ENCODE measurements at places on chromosomes 4 and X.

GRCh38 chrX:146614663-146615478 is 194.7 kb upstream of the CXorf51B start:
- no peak for DNase-seq

GRCh38 chr4:168511780-168512489 is 15.1 kb downstream of the PALLD start:
- DNase-seq: no peak

- no peak for DNase-seq
Measured at GRCh38 chr4:142582340-142582739, 263.8 kb downstream of the INPP4B start.

DNA sequence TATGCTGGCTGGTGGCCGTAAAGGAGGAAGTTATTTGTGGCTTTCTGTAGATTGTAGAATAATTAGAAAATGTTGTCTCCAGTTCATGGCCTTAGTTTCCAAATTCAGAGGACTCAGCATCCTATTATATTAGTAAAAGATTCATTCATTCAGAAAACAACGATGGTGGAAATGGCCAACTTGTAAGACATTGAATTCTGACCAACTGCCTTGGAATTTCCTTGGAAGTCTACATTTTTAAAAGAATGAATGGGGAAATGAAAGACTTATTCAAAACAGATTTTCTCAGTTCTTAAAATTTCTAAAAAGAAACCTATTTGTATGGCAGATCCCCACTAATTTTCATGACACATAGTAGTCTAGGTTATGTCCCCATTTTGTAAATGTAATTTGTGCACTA is 561.5 kb downstream of the ANKRD50 start:
- no peak for DNase-seq

GRCh38 chr4:48028696-48029095 is 12.1 kb downstream of the NIPAL1 start:
- DNase-seq: no peak

GRCh38 chrX:39752815-39753214 is 344.9 kb downstream of the BCOR start:
- peak; percentile 52 for DNase-seq

- DNase-seq: no peak
Measured at GRCh38 chr4:73754934-73755333, 14.6 kb downstream of the CXCL8 start.

- DNase-seq: no peak
Measured at GRCh38 chr4:54540931-54541330, 116.8 kb upstream of the KIT start.

DNA sequence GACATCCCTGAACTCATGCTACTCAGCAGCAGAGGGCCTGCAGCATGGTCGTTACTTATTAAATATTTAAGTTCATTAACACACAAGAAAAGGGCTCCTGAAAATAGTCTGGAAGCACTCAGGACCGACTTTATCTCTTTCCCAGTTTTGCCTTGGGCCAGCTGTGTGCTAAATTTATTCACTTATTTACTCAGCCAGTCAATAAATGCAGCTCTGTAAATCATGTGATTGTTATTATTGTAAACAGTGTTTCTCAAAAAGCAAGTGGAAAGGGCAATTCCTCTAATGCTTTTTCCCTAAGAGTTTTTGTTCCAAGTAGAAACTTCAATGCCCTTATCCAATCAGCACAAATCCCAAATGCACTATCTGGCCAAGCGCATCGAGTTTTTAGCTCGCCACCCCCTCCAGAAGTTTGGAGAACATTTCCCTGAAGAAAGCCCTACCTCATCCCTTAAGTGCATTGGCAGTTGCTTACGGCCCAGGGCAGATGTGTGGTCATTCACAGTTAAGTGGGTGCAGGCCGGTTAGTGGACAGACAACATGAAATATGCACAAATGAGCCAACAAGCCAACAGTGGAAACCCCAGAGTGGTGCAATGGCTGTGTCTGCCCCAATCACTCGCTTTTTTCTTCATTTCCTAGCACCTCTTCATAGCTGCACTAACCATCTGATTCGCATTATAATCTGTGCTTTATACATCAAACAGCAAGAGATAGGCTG is 125.8 kb downstream of the SMIM20 start:
- DNase-seq: no peak

GRCh38 chrX:65871671-65872311 is 168.1 kb downstream of the VSIG4 start:
- DNase-seq: peak; percentile 18

GRCh38 chr4:86098691-86099090 is 261.2 kb downstream of the MAPK10 start:
- no peak for DNase-seq

DNA sequence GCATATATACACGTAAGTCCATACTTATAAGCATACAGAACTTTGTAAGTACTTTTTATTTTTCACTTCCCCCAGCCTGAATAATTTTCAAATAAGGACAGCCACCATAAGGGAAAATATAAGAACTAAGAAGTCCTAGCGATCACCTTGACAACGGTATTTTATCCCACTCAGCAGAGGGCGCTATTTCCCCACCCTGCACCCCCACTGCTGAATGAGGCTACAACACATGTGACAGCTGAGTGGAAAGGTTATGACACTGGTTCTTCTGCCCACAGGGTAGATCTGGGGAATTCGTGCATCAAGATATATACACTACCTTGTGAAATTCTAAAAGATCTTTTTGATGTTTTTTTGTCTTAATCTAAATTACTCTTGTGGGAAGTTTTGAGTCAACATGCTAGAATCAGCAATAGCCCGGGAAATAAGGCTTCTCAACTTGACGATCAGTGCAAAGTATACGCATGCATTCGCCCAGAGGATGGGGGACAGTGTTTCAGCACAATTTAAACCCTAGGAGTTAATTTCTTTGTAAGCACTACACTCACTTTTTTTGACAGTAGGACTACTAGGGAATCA is 151.5 kb downstream of the CORIN start:
- DNase-seq: peak; percentile 57

GRCh38 chr4:158625544-158625943 is 46.1 kb downstream of the C4orf46 start:
- no peak for DNase-seq

DNA sequence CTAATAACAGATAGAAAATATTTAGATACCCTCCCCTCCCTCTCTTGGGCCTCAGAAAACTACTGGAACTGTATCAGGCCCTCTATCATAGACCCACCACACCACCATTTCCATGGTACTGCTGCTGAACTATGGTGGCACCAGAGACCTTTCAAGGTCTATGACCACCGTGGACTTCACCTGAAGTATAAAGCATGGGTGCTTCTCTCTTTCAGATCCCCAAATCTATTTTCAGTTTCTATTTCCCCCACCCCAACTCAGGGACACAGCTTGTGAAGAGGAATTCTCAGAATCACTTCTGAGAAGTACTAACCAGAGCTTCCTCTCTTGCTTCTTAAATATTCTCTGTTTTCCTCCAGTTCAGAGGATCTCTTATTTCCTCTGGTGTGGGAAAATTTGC is 840.8 kb upstream of the HTR2C start:
- DNase-seq: no peak

- DNase-seq: peak; percentile 34
Measured at GRCh38 chr4:112099701-112100297, 45.5 kb upstream of the FAM241A start.

GRCh38 chr4:162682651-162683050 is 484.0 kb downstream of the NAF1 start:
- no peak for DNase-seq

DNA sequence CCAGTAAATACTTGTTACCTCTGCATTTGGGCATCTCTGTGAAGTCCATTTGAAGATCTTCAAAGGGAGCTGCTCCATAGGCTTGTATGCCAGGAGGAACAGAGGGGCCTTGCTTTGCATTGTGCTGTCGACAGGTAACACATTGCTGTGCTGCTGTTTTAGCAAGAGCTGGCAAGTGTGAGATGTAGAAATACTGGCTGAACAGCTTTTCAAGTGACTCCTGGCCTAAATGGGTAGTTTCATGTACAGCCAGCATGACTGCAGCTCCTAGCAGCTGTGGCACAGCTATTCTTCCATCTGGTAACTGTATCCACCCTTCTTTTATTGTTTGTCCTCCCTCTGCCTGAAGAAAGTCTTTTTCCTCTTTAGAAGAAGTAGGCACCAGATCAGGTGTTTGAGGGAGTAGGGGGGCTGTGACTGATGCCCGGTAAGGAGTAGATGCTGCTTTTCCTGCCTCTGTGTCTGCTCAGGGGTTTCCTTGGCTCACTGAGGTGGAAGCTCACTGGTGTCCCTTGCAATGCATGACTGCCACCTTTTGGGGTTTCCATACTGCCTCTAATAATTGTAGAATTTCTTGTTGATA is 965.3 kb downstream of the CCSER1 start:
- no peak for DNase-seq

DNA sequence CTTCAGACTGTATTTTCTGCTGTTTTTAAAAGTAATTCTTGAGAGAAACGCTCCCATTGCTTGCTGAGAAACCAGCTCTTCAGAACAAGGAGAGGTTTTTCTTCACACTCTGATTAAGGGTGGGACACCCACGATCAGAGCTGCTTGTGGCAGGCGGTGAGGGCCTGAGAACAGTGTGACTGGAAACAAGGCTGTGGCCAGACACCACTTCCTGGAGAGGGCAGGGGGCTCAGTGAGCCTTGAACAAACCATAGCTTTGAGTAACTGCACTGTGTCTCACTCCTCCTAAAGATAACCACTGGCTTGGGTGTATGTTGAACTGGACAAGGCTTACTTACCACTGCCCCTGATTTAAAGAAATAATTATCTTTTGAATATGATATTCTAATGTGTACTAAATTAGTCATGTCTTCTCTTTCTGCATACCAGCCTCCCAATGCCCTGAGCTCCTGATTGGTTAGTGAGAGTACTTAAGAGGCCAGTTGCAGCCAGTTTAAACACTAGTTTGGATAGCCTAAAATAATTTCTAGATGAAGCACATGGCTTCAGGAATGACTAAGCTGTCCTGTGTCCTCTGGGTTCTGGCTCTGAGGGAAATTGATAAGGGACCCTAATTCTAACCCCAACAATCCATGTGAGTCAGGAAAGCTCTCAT is 3.7 kb upstream of the GPR82 start:
- DNase-seq: no peak

DNA sequence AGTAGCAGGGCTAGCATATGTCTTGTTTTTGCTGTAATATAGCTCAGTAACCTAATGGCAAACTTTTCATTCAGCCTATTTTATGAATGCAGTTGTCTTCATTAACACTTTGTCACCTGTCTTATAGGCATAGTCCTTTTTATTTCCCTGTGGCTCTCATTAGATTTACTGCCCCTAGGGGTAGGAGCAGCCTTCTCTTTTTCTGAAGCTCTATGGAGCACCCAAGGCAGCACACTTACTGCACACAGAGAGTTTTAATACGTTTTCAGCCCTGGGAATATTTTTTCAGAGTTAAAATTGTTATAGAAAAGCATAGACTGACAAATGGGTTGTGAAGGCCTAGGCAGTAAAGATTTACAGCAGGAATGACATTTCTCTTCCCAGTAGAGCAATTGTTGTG is 406.8 kb downstream of the TMA16 start:
- no peak for DNase-seq

- DNase-seq: no peak
Measured at GRCh38 chrX:110180176-110180927, 137.5 kb downstream of the AMMECR1 start.

- DNase-seq: no peak
Measured at GRCh38 chr4:21113496-21114223, 413.4 kb downstream of the PACRGL start.

DNA sequence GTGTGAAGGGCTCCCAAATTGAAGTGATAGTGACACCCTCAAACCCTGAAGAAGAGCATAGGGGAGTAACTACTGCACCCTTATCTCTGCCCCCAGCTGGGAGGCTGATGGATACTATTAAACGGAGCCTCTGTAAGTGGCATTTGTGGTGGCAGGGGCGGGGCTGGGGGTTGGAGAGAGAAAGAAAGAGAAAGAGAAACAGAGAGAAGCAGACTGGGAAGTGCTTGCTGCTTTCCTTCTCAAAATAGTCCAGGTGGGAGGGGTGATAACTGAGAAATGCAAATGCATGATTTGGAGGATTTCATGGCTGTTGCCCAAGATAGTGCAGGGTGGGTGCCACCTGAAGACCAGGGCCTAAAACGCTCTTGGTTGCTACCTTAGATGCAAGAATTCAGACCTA is 253.5 kb upstream of the GATB start:
- DNase-seq: no peak

DNA sequence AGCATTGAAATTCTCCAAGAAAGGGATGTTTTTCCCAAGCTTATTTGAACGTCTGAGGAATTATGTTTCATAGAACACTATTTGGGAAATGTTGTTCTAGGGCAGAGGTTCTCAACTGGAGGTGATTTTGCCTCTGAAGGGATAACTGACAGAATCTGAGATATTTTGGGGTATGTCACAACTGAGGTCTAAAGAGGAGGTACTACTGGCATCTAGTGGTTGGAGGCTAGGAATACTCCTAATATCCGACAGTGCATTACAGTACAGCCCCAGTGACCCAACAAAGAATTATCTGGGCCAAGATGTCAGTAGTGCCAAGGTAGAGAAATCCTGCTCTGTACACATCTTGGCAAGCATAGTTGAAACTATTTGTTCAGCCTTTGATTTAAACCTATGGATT is 6.4 kb downstream of the HSPA4L start:
- DNase-seq: no peak

DNA sequence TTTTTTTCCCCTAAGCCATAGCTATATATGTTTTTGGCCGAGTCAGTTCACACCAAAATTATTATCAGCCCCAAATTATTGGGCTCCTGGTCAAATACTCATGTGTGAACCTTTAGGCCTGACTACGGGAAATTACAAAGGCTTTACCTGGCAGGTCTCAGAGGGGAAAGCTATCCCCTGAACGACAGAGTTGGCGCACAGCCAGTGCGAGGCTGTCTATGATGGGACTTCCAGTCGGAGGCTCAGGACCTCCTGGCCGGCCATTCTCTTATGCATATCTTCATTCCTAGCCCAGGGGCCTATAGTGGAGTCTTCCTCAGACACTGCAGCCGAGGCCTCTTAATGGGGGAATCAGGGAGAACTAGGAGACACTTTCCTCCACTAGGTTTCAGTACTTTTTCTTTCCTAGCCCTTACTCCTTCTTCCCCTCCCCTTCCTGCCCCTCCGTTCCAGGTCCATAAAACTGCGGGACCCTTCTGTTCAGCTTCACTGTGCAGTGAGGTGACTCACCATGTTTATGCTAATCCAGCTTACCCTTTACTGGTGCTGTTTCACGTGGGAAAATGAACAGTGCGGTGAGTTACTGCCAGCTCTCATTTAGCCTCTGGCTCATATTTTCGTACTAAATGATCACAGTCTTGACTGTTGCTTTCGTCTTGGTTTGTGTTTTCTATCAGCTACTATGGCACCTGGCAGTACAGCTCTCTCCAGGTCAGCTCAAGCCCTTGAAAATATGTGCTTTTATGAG is 533.9 kb downstream of the FSTL5 start:
- no peak for DNase-seq

DNA sequence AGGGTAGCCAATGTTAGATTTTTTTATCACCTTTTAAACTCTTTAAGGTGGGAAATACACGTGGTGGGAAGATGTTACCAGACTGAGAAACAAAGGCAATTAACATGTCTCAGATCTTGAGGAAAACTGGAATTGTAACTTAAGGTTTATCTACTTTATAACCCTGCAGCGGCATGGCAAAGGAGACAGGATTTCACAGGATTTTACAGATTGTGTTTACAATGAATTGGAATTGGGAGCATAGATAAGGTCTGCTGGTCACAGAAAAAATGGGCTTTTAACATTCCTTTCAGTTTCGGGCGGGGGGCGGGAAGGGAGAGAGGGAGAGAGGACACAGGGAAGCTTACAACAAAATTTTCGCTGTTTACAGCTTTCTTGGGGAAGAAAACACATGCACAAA is 467.5 kb upstream of the CT83 start:
- DNase-seq: no peak

Data from CD14-positive monocyte (primary cell).